ENCODE measurements at places on chromosomes 2 and 18.

- DNase-seq, result no peak
Measured at GRCh38 chr2:67599561-67599960, 202.4 kb downstream of the ETAA1 start.

DNA sequence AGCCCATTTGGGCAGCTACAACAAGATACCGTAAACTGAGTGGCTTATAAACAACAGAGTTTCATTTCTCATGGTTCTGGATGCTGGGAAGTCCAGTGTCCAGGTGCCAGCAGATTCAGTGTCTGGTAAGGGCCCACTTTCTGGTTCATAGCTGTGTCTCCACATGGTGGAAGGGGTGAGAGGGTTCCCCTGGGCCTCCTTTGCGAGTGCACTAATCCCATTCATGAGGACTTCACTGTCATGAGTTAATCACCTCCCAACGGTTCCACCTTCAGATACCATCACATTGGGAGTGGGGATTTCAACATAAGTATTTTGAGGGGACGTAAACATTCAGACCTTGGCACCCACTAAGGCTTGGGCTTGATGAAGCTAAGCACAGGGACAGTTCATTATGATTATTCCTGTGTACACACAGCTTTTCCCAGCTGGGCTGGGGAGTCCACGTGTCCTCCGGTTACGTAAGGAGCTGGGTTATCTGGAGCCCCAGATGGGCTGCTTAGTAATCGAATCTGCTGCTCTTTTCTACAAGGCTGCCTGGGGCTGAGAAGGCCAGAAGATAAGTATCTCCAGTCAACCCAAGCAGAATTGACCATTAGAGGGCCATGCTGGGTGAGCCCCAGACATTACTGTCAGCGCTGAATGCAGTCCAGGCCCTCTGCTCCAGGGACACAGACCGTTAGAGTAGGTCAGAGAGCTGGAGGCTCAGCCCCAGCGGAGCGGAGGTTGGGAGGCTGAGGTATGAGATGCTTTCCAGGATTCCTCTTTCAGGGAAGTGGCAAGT is 42.7 kb downstream of the EPAS1 start:
- no peak for DNase-seq

GRCh38 chr2:181326661-181327060 is 130.5 kb upstream of the ITGA4 start:
- no peak for DNase-seq

DNA sequence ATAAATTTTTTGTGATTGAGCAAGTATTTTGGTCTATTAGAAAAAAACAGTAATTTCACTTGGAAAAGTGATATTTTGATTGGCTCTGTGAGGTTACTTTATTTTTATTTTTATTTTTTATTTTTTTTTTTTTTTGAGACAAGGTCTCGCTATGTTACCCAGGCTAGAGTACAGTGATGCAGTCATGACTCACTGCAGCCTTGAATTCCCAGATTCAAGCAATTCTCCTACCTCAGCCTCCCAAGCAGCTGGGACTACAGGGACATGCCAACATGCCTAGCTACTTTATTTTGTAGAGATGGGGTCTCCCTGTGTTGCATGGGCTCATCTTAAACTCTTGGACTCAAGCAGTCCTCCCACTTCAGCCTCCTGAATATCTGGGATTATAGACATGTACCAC is 60.9 kb upstream of the MGAT5 start:
- DNase-seq, result no peak

- no peak for DNase-seq
Measured at GRCh38 chr2:215929602-215930335, 83.6 kb downstream of the MREG start.

GRCh38 chr2:96868555-96869280 is 1.2 kb downstream of the SEMA4C start:
- peak; percentile 47 for DNase-seq

DNA sequence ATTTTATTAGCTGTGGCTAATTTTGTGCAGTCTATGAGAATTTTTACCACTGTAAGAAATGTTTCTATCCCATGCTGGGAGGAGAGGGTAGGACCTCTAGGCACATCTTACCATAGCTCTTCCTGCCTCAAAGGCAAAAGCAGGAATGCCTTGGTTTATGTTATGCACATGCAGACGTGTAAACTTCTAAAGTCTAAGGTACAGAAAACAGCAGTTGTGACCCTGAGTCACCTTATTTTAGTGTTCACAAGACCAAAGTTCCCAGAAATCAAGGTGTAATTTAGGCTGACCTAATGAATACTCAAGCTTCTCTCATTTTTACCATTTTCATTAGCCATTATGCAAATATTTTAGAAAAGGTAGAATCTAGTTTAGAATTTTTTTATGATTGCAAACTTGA is 15.4 kb upstream of the WIPF1 start:
- no peak for DNase-seq

Data from CD8-positive, alpha-beta T cell (primary cell).